ENCODE measurements at places on chromosomes 5 and 9. TPM values are rescaled to one million over a fixed set of nuclear protein-coding genes. Genes with fewer than 3 reads are reported as not detected.

GRCh38 chr5:108670591-108671289 lies 77.0 kb upstream of the FER start:
- DNase-seq: no peak

GRCh38 chr5:132025403-132025971 lies 14.0 kb upstream of the ACSL6 start:
- no peak for DNase-seq

DNA sequence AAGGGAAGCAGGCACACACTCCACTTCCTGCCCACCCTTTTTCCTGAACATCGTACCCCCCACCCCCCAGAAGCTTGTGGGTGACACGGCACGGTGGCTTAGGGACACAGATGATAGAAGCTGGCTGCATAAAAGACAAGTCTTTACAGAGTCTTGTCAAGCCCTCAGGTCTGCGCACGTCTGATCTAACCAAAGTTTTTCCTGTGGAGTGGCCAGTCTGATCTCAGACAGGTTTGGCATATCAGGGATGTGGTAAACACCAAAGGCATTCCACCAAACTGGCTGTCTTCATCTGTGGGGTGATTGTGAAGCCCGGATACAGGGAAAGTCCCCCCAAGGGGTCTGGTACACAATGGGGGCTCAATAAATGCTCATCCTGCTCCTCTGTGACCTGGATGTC lies 50.0 kb downstream of the CRB2 start:
- no peak for DNase-seq

DNA sequence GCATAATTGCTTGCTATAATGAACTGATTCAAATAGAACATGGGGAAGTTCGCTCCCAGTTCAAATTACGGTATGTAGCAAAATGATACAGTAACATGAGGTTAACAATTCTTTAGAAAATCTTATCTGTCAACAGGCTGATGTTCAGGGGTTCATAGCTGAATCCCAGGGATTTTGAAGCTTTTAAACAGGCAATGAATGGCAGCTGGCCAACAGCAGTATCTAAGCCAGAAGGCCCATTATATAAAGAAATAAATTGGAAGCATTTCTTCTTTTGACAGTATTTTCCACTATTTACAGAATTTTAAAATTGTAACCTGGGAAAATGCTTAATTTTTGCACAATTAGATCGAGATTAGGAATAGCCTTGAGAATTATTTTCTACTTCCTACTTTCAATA lies 126.8 kb downstream of the PDE8B start:
- no peak for DNase-seq

- DNase-seq: no peak
Measured at GRCh38 chr5:32020946-32021345, 153.2 kb downstream of the GOLPH3 start.

DNA sequence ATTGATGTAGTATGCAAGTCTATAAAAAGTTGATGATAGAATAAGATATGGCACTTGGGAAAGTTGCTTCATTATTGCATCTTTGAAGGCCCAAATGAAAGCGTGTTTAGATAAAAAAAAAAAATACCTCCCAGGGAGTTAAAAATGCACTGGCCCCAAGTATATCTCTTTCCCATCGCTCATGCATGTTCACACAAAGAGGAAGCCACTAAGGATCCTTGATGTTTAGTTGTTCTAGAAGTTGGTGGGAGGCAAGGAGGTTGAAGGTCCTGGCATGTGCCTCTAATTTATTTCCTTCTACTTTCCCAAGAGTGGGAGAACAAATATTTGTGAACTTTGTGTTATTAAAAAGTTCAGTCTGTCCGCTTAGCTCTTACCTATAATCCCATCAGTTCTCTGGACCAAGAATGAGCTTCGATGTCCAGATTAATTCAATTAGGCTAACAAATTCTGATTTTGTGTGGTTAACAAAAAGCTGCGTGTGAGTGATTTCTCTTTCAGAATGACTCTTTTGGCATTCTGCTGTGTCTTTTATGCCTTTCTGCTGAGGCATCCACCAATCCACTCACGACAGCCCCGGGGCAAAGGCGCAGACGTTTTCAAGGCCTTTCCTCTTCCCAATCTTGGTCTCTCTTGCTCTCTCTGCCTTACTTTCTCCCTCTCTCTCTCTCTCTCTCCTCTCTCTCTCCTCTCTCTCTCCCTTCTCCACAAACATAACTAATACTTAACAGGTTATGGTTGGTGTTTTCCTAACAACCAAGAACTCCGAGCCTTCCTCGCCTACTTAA lies 135.1 kb upstream of the ERCC6L2 start:
- peak; percentile 39 for DNase-seq

ANKRD34B gene
- not detected for total RNA-seq

PITX1 gene
- total RNA-seq: 4.6 TPM

SREK1IP1 gene
- 7.6 TPM for total RNA-seq

Data from M059J (cell line).